NCI-H748 treated with DMSO at 0.1 percent for 48 hours (cell line): ENCODE measurements at places on chromosomes 16 and 17.

DNA sequence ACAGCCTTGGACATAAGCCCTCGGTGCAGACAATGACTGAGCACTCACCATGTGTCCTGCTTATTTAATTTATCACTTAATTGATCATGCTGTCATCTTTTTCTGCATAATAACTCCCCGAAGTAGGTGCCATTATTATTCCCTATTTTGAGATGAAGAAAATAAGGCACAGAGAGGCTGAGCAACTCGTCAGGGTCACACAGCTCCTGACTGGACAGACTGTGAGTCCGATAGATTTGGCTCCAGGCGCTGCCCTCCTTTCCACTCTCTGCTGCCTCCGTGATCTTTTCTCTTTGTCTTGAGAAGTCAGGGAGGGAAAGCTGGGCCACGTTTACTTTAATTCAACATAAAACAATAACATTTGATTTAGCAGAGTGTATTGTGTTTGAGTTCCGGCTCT is 19.0 kb upstream of the N4BP1 start:
- DNase-seq = no peak

DNA sequence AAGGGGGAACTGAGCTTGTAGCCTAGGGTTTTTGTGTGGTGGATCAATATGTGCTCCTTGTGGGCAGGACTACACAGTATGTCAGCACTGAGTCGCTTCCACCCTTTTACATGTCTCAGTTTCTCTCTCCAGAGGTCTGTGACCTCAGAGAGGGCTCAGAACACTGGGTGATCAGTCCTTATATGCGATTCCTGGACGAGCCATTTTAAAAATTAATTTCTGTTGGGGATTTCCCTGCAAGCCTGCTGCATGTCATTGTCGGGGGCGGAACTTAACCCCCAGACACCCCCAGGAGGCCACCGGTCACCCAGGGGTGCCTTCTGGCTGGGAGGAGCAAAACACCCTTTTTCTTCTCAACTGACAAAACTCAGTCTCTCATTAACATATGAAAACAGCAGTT is 14.1 kb downstream of the DHRS7B start:
- no peak for DNase-seq

GRCh38 chr17:7224110-7224509 is 4.4 kb downstream of the ACADVL start:
- no peak for DNase-seq

DNA sequence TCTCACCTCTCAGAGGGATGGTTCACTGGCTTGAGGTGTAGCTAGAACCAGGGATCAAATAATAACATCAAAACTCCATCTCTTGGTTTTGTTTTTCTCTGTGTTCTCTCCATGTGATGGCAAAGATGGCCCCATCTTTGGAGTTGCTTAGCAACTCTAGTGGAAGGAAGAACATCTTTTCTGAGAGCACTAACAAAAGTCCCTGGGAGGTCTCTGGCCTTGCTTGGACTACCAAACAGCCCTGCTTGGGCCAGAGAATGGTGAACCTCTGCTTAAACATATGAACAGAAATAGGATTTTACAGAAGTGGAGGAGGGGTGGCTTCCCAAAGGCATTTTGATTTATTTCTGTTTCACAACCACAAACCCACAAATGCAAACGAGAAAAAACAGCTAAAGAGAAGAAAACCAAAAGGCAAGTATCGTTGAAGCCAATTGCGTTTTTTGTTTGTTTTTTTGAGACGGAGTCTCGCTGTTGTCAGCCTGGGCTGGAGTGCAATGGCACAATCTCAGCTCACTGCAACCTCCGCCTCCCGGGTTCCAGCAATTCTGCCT is 13.2 kb downstream of the GABARAPL2 start:
- no peak for DNase-seq

- DNase-seq = no peak
These were observed 301.4 kb downstream of the CA10 start for GRCh38 chr17:51857052-51857597.

DNA sequence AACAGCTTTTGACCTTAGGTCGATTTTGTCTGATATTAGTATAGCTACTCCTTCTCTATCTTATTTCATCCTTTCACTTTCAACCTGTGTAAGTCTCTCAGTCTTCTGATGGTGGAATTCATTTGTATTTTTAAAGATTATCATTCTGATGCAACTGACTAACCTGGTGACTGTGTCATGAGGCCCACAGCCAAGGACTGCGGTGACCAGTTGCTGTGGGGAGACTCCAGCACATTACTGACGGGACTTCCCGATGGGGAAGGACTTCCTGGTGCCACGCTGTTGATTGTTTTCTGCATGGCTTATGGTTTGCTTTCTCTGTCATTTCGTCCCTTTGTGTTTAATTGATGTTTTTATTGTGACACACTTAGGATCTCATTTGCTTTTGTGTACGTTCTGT is 34.2 kb downstream of the RMI2 start:
- DNase-seq = no peak

GRCh38 chr17:34894964-34895363 is 66.3 kb downstream of the CCT6B start:
- no peak for DNase-seq

- DNase-seq = peak; percentile 98
These were observed 26.3 kb downstream of the MRTFB start for GRCh38 chr16:14097182-14097959.
